Bronchial epithelial cell (primary cell): ENCODE measurements at places on chromosomes 3 and 15.

GRCh38 chr3:141444586-141445285 lies 42.1 kb upstream of the RASA2 start:
- no peak for DNase-seq

DNA sequence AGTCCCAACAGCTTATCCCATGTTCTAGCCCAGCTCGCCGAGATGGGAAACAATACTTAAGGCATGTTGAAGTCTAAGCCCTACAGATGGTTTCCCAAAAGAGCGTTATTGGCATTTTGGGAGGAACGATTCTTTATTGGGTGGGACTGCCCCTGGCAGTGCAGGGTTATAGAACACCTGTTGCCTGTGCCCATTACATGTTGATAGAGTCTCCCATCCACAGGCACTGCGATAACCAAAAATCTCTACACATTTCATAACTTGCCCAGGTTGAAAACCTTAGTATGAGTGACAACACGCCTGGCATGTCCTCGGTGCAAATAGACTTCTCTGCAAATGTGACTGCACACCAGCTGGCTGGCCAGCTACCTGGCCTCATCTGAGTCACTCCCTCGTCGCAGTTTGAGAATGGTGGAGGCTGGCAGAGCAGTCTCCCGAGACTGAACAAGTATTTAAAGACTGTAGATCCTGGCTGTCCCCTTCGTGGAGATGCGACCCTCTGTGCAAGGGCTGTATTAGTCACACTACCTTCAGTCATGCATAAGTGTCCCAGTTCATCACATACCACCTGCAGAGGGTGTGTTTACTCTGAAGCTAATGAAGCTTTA lies 18.7 kb downstream of the ZNF80 start:
- DNase-seq: no peak

DNA sequence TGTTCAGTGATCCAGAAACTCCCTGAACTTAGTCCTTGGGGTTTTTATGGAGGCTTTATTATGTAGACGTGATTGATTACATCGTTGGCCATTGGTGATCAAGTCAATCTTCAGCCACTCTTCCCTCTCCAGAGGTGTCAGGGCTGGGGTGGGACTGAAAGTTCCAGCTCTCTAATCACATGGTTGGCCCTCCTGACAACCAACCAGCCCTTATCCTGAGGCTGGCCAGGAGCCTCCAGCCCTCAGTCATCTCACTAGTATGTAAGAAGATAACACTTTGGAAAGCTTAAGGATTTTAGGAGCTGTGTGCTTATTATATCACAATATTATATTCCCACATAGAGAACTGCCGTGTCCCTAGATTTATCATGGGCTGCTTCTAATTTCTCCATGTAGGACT lies 142.3 kb downstream of the VPS8 start:
- DNase-seq: no peak

DNA sequence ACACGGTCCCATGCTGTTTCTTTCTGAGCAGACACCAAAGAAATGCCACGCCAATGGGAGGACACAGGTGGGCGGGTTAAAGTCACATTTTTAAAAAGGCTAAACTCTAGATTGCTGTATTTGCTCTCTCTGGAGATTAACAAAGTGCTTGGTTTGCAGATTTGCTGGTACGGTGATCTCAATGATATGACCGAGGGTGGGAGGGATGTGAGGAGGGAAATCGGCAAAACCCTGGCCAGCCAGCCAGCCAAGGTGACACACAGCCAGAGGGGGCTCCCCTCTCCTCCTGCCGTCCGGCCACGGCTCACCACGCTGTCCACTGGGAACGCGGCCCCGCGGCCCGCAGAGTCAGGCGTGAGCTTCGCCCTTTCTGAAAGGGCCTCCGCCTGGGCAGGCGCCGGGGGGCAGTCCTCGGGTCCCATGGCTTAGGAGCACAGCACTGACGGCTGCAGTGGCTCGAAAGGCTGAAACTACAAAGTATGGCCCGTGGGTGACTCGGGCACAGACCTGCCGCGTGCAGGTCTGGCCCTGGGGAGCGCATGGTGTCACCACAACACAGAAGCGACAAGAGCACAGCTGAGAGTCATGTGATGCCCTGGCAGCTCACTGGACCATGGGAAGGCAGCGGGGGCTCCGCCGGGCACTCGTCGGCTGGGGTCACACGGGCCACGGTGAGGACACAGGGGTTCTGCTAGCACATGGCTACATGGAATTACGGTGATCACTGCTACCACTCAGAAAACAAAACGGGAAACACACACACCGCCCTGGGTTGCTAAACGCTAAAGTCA lies 57.8 kb upstream of the RPL32 start:
- no peak for DNase-seq

GRCh38 chr3:46860810-46861604 lies 2.2 kb downstream of the MYL3 start:
- no peak for DNase-seq

- no peak for DNase-seq
Observed at GRCh38 chr3:11379824-11380701, 107.9 kb downstream of the ATG7 start.

DNA sequence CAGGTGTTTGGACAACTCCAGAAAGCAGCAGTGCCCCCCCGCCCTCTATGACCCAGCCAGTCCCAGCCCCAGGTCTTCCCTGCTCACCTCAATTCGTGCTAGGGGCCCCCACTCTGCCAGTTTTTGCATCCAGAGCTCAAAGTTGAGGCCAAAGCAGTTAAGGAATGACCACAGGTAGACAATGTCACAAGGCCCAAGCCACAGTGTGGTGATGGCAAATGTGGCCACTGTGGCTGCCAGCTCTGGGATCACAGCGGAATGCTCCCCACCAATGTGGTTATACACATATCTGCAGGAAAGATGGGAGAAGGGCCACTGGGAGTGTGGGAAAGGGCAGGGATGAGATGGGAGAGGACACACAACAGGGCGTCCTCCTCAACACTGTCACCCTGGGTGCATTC lies 8.2 kb downstream of the KLHL40 start:
- DNase-seq: no peak

DNA sequence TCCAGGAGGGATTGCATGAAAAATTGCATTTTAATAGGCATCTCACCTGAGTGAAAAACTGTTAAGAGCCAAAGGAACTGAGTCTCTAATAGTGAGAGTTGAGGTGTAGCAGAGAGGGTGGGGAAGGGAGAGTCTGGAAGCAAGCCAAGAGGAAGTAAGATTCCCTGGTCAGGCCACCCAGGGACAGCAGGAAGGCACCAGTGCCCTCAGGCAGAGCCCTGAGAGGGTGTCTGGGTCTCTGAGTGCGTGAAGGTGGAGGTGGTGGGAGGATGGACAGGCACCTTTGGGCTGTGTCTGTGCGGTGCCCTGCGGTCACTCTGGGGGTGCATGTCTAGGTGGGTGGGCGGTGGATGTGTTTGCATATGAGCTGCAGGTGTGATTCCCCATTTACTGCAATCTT lies 300.4 kb upstream of the ROPN1 start:
- no peak for DNase-seq

DNA sequence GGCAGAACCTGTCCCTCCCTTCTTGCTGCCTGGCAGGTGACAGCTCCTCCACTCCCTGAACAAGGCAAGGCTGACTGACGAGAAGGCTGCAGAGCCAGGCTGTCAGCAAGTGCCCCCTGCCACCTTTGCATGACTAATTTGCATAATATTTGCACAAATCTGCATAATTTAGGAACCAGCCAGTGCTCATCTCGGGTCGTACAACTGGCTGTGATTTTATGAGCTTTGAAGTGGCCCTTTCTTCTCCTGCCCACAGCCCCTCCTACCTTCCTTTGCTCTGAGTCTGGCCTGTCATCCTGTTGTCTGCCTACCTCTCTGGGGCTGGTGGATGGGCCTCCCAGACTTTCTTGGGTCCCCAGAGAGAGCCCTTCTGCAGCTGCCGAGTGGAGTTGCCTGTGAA lies 58.9 kb downstream of the LINGO1 start:
- no peak for DNase-seq

DNA sequence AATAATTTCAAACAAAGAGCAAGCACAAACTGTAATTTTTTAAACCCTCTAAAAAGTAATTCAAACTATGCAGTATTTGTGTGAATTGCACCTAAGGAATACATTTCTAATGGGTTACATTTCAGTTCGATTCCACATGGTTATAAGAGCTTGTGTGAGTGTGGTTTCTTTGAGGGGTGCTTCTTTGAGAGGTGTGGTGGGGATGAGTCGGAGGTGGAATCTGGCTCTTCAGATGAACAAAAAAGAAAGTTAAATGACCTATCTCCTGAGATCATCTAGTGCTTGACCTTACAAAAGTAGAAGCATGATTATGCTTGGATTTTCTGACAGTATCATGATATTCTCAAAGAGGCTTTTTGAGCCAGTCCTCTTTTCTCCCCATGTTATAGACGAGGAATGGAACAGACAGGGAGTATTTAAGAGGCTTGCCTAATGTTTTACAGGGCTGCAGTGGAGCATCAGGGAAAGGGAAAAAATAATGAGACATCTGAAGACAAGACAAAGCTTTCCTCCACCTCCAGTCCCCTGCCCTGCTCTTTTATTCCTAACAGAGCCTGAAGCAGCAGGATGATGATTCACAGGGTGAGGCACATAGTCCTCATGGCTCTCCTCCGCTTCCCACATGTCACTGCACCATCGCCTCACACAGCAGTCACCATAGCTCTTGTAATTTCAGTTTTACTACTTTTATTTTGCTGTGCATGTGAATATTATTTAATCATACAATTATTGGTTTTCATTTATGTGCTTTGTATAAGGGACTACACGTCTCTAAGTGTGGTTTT lies 82.0 kb downstream of the LYSMD4 start:
- peak; percentile 85 for DNase-seq

- DNase-seq: no peak
Observed at GRCh38 chr15:67855842-67856241, 16.0 kb upstream of the RNU6-1 start.

DNA sequence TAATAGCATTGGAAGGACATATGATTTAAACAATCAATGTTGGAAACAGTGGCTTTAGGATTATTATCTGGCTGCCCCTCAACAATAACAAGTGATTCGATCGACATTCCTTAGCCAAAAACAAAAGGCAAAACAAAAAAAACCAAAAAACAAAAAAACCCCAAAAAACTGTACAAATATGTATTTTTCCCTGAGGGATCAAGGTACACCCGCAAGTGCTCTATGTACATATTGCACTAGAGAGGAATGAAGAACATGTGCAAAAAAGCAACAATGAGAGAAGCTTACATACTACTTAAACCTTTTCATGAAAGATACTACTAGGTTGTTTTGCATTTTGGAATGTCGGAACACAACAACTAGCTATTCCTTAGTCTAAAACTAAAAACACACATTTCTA lies 14.2 kb upstream of the ICE2 start:
- no peak for DNase-seq

DNA sequence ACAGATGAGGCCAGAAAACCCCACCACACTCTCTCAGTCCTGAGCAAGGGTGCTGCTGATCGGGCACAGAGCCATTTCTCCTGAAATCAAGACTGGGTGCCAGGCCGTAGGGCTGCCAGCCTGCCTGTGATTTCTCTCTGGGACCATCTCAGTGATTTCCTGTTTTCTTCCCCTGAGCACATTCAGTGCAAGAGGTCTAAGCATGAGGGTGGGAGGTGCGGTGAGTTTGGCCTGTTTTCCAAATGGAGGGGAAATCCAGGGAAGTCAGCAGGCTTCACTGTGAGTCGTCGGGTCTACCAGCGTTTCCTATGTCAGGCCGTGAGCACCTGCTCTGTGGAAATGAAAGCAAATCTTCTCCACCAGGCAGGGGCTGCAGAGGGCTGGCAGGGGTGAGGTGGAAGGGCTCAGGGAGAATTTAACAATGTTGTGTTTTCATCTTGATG lies 82.3 kb downstream of the ST6GAL1 start:
- no peak for DNase-seq

DNA sequence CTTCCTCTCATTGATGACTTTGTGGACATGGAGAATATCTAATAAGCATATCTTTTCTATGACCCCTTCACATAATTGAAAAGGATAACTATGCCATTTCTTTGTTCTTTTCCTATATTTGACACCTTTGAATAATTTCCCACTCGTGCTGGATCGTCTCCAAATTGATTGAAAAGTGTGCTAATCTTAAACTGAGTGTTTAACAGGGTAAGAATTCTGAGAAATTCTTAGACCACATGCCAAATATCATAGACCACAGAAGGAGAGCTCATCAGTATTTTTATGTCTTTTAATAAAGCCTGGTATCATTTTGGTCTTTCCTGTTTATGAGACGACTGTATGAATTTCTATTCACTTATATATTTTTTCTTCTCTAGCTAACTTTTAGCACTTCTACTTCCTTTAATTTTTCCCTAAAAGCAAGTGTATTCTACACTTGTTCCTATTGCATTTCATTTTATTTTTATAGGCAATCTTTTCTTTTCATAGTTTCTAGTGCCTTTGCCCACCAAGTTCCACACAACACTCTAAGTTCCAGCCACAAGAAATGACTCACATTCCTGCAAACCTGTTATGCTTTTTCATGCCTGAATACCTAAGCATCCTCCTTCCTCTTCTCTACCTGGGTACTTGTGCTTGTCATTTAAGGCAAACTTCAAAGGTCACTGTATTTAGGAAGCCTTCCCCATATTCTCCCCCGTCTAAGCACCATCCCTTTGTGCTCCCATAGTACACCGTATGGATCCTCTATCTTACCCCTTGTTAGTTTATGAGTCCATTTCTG lies 30.1 kb downstream of the KBTBD8 start:
- DNase-seq: peak; percentile 8

- DNase-seq: no peak
Observed at GRCh38 chr15:69610858-69611257, 158.2 kb downstream of the RPLP1 start.

DNA sequence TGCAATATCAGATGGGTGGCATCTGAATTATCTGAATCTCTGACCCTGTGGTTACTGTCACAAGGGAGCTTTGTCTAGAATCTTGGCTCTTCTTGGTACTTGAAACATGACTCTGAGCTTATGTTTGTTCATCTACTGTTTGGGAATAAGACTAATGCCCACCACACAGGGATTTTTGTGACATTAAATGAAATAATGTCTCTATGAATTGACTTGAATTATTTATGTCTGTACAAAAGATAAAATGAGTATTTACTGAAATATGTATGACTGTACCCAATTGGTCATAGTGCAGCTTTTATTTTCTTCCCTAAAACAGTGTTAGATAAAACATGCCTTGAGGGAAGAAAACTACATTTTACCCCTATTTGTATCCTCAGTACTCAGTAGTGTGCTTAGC lies 87.9 kb upstream of the ZPLD1 start:
- peak; percentile 32 for DNase-seq

DNA sequence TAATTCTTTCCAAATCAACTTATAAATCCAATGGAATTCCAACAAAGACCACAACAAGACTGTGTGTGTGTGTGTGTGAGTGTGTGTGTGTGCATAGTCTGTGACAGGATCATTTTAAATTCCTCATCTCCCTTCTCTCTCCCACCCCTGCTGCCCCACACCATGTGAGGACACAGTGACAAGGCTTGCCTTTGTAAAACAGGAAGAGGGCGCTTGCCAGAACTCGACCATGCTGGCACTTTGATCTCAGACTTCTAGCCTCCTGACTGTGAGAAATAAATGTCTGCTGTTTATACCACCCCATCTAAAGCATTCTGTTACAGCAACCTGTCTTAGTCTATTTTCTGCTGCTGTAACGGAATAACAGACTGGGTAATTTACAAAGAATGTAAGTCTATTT lies 99.1 kb downstream of the NSMCE3 start:
- no peak for DNase-seq

- no peak for DNase-seq
Observed at GRCh38 chr15:40471105-40471807, 472 bp downstream of the CHST14 start.
